Activated T-cell treated with anti-CD3 and anti-CD28 coated beads for 4 hours (primary cell): ENCODE measurements at places on chromosomes 16 and 17.

DNA sequence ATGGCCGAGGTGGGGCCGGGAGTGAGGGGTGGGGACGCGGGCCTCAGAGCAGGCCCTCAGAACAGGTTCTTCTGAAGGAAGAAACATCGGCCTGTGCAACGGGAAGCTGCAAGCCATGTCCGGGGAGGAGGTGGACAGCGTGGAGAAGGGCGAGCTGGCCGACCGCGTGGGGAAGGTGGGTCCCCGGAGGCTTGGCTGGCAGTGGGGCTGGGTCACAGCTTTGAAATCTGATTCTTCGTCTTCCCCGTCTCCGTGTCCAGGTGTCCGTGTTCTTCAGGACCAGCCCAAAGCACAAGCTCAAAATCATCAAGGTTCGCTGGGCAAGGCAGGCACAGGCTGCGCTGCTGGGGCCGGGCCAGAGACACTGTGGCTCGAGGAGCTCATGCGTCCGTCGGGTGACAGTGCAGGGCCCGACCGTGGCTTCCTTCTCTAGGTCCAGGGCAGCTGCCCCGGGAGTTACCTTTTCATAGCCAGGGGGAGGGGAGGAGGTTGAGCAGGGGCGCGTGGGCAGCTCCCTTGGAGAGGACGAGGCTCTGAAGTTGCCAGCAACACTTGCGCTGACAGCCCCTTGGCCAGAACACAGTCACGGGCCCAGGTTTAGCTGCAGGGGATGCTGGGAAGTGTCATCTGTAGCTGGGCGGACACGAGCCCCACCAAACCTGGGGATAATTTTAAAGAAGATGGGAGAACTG is 51.3 kb downstream of the MEAK7 start:
- no peak for DNase-seq

DNA sequence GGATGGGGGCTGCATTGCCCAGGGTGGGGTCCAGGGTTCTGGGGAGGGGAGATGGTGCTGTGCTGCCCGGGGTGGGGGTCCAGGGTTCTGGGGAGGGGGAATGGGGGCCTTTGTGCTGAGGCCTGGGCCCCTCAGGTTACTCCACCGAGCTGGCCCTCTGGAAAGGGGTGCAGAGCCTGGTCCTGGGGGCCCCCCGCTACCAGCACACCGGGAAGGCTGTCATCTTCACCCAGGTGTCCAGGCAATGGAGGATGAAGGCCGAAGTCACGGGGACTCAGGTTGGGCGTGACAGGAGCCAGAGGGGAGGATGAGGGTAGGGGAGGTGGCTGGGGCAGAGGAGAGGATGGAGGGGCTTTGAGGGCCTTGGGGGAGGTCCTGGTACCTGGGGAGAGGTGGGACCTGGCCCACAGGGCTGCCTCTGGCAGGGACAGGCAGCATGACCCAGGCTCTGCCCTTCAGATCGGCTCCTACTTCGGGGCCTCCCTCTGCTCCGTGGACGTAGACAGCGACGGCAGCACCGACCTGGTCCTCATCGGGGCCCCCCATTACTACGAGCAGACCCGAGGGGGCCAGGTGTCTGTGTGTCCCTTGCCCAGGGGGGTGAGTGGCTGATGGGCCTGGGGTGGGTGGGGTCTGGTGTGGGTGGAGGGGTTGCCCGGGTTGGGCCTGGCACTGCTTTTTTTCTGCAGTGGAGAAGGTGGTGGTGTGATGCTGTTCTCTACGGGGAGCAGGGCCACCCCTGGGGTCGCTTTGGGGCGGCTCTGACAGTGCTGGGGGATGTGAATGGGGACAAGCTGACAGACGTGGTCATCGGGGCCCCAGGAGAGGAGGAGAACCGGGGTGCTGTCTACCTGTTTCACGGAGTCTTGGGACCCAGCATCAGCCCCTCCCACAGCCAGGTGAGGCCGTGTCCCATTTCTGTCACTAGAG is 7.8 kb downstream of the ITGAX start:
- no peak for DNase-seq

DNA sequence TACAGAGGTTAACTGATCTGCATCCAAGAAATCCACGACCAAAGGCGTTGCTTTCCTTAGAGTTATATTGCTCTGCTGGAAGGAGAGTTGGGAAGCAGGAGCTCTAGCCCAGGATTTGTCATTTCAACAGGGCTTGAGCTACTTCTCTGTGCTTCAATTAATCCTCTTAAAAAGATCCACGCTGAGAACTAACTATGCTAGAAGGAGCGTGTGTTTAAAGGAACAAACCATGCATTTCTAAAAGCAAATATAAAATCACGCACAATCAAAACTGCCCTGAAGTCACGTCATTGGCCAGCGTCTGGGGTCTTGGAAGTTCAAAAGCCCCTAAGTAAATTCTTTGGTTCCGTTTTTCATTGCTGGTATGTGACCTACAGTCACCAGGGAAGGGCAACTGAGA is 1.1 kb downstream of the ARL6IP1 start:
- no peak for DNase-seq

DNA sequence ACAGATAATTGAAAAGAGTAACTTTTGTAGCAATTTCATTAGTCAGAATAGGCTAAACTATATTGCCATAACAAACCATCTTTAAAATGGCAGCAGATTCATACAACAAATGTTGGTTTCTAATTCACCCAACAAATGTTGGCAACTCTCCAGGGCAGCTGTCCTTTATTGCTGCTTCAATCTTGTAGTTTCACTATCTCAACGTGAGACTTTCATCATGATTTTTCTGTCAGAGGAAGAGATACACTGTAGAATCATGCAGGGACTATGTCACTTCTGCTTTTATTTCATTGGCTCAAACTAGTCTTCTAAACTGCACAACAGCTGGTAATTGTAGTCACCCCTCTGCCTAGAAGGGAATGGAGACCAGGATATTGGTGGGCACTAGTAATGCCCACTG is 174.2 kb downstream of the TANC2 start:
- no peak for DNase-seq

DNA sequence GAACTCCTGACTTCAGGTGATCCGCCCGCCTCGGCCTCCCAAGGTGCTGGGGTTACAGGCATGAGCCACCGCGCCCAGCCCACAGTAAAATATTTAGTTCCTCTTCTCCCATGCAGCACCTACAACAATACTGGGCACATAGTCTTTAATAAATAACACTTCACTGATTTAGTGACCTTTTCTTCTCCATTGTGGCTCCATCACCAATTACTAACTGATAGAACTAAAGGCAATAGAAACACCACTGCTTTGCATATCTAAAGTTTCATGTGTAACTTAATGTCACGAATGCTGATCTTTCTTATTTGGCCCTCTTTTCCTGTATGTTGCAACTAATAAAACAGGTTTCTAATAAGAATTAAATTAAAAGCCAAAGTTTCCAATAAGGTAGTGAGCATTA is 38.9 kb downstream of the TRIM37 start:
- no peak for DNase-seq

DNA sequence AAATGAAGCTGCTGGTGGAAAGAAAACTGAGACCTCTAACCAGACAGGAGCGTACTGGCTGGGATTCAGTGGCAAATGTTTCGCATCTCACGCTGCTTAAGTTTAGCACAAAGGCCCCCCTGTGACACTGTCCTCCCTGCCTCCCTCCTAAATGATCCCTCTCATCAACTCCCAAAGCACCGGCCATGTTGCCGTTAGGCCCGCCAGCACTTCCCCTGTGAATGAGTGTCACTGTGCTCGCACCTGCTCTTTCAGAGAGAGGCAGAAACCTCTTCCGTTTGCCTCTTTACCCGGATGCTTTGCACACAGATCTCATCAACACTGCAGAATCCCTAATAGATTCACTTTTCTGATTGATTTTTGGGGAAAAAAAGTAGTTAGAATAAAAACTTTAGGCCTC is 26.5 kb downstream of the MBTPS1 start:
- no peak for DNase-seq

GRCh38 chr17:16878606-16879005 is 93.3 kb downstream of the TNFRSF13B start:
- no peak for DNase-seq

- no peak for DNase-seq
Measured at GRCh38 chr17:66412857-66413558, 110.6 kb downstream of the PRKCA start.

DNA sequence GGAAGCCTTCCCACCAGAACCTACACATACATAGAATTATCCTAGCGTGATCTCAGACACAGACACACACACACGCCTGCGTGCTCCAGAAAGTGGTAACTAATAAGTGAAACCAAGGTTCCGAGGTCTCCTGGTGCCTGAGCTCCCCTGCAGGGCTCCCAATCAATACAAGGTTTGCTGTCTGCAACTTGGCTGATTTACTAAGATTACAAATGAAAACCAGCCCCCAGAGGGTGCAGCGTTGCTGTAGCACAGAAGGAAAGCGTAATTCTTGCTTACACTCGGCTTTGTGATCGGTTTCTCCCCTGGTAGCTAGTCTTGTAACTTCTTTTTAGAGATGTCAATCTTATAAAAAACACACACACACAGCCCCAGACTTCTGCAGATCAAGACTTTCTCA is 334.1 kb upstream of the XYLT1 start:
- no peak for DNase-seq
